ENCODE measurements at places on chromosomes 5 and 9. TPM values are rescaled to one million over a fixed set of nuclear protein-coding genes. Genes with fewer than 3 reads are reported as not detected.

The PLGRKT gene
- 53.0 TPM for total RNA-seq

The GFI1B gene
- total RNA-seq: not detected

The ORM2 gene
- not detected for total RNA-seq

The CCDC171 gene
- total RNA-seq: 1.9 TPM

The SLC22A4 gene
- total RNA-seq: 4.3 TPM

The PALM2AKAP2 gene
- 1.4 TPM for total RNA-seq

- DNase-seq: no peak
Measured at GRCh38 chr9:95498641-95499040, 18.1 kb downstream of the PTCH1 start.

- no peak for DNase-seq
Measured at GRCh38 chr5:103243665-103244064, 14.9 kb upstream of the MACIR start.

GRCh38 chr9:20236676-20237075 is 385.6 kb downstream of the MLLT3 start:
- no peak for DNase-seq

DNA sequence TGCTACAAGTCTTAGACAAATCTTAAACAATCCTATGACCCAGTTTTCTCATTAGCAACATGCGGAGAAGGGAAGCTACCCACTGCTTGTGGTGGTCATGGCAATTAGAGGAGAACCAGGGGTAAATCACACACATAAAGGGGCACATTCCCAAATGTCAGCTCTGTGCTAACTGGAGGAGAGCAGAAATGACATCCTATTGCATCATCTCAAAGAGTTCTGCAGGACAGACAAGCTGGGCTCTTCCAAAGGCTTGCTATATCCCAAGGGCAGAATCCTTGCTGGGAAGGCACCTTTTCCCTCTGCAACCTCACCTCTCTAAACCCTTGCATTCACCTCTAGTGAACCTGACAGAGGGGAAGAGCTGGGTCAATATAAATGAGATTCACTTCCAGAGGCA is 17.0 kb upstream of the WWC1 start:
- no peak for DNase-seq

- no peak for DNase-seq
Measured at GRCh38 chr5:136146201-136146600, 13.6 kb downstream of the SMAD5 start.

- peak; percentile 85 for DNase-seq
Measured at GRCh38 chr5:98772415-98773213, 849 bp upstream of the RGMB start.

DNA sequence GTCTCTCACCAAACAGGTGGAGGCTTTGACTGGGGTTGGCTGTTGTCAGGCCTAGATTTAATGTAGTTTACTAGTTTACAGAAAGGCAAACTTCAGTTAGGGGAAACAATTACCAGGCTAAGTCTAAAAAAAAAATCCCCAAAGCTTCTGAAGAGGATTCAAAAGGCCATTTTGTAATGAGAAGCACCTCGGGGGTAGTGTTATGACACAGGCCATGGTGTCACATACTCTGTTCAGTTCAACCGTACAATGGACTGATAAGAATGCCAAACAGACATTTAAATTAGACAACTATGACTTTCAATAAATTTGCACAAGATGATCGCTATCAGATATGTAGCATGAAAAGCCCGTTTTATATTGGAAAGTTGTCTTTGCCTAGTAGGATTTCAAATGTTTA is 120.1 kb upstream of the PCA3 start:
- no peak for DNase-seq

GRCh38 chr9:133852431-133852830 is 114.3 kb upstream of the SARDH start:
- DNase-seq: no peak

DNA sequence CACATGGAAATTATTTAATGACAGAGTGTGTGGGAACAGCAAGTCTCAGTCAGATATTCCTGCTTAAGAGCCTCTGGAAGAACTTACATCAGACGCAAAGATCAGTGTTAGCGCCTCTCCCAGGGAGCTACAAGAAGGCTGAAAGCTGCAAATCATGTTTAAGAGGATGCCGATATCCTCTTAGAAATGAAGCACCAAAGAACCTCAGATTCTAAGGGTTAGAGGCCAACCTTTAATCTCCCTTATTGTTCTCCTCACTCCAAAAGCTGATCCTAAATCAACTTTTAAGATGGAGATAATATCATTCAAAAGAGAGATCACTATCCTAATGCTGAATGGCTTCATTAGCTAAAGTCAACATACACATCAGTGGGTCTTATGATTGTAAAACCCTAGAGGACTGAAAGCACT is 160.6 kb downstream of the NFIB start:
- no peak for DNase-seq

DNA sequence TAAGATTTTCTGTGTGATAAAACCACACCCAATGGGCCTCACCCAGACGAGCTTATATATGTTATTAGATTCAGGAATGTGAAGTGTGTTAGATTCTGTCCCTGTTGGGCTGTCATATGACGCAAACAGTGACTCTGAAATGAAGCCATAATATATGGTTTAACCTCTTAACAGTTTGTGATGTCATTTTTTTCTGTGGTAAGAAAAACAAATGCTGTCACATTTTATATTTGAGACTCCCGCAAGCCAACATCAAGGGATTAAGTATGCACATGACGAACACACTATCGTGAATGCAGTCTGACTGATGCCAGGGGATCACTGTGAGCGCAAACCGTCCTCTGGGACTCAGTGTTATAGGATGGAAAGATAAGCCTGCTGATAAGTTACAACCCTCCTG is 321.7 kb downstream of the SH3GL2 start:
- DNase-seq: peak; percentile 1

- DNase-seq: no peak
Measured at GRCh38 chr9:91711755-91712601, 238.1 kb downstream of the ROR2 start.
